ENCODE measurements at places on chromosomes 1 and 21.
A peak's percentile ranks its signal among the peaks of the same experiment; 100 is the strongest.

DNA sequence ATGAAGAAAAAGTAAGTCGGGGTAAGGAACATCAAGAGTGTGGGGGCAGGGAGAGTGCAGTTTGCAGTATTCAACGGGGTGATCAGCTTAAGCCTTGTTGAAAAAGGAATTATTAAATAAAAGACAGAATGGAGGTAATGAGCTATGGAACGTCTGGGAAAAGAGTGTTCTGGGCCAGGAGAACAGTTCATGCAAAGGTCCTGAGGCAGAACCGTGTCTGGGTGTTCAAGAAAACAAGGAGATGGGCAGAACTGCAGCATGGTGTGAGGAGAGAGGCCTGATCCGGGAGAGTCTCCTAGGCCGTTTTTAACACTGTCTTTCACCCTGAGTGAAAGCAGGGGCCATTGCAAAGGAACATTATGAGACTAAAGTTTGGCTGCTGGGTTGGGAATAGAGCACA lies 20.2 kb downstream of the OVGP1 start:
- DNase-seq, result no peak

- DNase-seq, result no peak
Observed at GRCh38 chr1:235259133-235259778, 68.7 kb downstream of the ARID4B start.

DNA sequence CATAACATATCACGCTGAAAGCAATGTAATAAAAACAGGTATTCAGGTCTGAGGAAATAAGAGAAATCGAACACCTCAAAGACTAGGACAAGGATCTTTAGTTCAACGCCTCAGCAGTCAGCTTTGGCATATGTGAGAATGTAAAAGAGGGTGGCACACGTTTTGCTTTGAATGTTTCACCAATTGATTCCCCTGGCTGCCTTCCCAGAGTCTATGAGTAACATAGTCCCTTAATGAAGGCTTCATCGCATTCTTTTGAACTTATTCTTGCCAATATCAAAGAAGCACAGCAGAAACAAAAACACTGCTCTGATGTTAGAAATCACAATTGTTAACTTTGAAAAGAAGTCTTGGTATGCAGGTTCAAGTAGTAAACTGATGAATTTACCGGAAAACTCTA lies 764.8 kb downstream of the ADGRL2 start:
- DNase-seq, result no peak

- DNase-seq, result no peak
Observed at GRCh38 chr1:111252786-111253185, 25.3 kb downstream of the CHI3L2 start.

- peak; percentile 81 for DNase-seq
Observed at GRCh38 chr1:43933386-43934100, at the start of gene ARTN. ARTN (plus strand) TSS chr1:43933801; CDS start chr1:43935657, 1,856 bp downstream.

GRCh38 chr21:37877171-37877570 lies 39.1 kb downstream of the KCNJ6 start:
- DNase-seq, result no peak

GRCh38 chr1:211336775-211337174 lies 10.1 kb downstream of the TRAF5 start:
- DNase-seq, result no peak

DNA sequence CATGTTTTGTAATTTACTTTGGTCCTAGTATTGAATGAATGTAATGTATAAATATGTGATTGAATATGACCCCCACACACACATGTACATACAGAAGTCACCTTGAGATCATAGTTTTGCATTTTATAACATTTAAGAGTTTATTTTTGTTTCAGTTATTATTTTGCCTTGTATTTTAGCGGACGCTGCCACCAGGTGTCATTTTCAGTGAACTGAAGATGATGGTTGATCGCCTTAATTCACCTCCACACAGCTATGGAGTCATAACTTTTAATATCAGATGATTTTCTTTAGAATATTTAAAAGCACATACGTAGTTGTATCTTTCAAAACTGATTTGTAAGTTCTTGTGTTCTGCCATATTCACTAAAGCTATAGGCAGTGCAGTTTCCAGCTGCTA lies 130.4 kb downstream of the DYRK1A start:
- no peak for DNase-seq

- DNase-seq, result peak; percentile 97
Observed at GRCh38 chr1:40373323-40374283, at the start of gene SMAP2. SMAP2 (plus strand) TSS chr1:40373727; CDS start chr1:40374121, 394 bp downstream.
